Stimulated activated CD8-positive, alpha-beta memory T cell treated with anti-CD3 and anti-CD28 coated beads, Interleukin-15, amount 100 ng/mL, for 1 hour (primary cell): ENCODE measurements at places on chromosomes 11 and 22.

DNA sequence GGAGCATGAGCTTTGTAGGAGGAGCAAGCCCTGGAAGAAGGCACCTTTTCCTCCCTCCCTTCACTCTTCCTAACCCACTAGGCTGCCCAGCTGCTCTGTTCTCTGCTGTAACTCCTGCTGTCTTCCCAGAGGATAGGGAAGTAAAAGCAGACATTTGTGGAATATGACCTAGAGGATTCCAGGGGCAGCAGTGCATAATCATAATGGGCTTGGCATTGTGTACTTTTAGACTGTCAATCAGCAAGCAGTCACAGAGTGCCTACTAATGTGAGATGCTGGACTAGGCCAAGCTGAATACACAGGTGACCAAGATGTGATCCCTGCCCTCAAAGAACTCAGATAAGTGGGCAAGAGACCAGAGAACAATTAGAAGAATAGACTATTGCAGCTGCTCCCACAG is 133.0 kb downstream of the NAV2 start:
- no peak for DNase-seq

DNA sequence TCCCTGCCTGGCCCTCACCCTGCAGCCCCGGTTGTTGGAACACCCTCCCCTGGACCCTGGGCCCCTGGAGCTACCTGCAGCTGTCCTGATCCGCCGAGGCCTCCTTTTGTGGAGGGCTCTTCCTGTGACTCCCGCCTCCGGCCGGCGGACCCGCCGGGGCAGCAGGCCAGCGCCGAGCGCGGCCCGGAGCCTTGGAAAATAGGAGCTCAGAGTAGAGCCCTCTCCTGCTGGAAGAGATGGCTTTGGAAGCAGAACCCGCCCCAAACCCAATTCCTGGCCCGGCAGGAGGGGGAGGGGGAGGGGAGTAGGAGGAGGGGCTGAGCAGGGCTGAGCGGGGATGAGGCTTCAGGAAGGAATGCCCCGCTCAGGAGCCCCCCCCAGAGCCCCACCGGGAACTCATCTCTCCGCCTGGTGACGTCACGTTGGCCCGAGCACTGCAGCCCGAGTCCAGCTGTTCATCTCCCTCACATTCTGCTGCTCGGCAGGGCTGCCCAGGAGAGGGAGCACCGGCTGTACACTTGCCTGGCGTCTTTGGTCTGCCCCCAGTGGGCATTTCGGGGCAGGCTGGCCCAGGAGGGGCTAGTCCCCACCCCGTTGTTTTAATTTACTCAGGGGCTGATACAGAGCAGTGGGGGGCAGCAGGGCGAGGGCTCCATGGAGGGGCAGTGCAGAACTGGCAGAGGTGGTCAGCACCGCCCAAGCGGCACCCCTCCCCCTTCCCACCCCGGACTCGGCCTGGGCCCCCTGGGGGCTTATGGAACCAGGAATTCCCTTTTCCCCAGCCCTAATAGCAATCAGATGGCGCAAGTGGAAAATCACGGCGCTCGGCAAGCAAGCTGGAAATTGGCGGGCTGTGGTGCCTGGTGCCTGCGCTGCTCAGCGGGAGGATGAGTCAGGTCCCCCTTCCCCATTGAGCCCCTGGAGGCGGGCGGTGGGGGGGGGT is at the start of gene MRGPRF:
Gene MRGPRF, minus strand, starts transcription at position 238 of the 943 bp plus-strand sequence. CDS start 3,345 bp downstream, outside the sequence.
- no peak for DNase-seq

DNA sequence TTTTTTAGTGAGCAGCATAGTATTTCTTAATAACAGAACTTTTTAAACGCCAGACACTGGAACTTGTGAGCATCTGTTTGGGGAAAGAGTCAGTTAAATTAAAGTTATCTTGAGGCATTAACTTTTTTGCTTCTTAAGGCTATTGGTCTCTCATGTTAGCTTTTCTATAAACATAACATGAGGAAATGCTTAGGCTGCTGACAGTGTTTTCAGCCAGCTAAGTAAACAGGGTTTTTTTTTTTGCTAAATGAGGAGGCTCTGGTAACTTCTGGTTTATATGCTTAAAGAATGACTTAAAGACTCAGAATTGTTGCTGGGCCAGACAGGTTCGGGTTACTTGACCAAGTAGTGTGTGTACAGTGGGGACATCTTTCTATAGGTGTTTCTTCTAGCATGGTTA is 95.8 kb upstream of the ALKBH3 start:
- no peak for DNase-seq

- no peak for DNase-seq
Observed at GRCh38 chr11:2260491-2261364, 9.7 kb downstream of the ASCL2 start.

GRCh38 chr22:38834215-38834953 is 9.4 kb downstream of the NPTXR start:
- DNase-seq = no peak

- DNase-seq = no peak
Observed at GRCh38 chr11:75513250-75513649, 12.5 kb downstream of the GDPD5 start.

- no peak for DNase-seq
Observed at GRCh38 chr22:30325065-30325720, 1.5 kb downstream of the TBC1D10A start.

DNA sequence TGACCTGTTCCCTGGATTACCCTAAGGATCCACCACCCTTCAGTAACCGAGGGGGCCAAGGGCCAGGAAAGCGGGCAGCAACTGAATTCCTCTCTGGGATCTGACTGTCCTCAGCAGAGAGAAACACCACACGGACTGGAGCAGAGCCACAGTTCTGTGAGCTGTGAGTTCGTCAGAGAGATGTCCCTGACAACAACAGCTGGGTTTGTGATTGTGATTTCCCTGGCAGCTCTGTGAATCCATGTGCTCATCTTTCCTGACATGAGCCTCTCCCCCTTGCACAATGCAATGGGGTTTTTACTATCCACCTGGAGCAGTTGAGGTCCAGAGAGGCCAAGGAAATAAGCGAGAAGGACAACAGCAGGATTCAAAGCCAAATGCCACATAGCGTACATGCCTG is 69.4 kb upstream of the AMPD3 start:
- no peak for DNase-seq

DNA sequence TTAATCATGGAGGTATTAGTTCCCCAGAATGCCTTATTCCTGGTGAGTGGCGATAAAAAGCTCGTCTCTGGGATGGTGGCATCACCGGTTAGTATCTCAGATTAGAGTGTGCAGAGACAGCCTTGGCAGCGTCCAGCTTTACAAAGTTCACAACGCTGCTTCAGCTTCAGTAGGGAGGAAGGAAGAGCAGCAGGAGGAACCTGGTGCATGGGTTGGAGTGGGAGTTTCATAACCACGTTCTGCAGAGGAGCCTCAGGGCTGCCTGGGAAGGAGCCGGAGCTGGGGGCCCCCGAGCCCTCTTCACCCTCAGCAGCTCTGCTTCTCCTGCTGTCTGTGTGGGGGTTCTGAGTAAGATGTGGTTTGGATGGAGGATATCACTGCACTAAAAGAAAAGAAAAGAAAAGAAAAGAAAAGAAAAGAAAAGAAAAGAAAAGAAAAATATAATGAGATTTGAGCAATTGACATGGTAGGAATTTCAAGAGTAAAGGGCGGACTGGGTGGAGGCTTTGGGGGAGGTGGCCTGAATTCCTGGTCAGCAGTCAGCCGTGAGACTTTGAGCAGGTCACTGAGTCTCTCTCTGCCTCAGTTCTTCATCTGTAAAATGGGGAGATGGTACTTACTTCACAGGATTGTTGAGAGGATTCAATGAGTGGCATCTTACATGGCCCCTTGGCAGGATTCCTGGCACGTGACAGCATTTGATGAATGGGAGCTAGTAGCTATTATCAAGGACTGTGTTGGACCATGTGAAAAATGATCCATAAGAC is 6.5 kb downstream of the ASPHD2 start:
- no peak for DNase-seq

DNA sequence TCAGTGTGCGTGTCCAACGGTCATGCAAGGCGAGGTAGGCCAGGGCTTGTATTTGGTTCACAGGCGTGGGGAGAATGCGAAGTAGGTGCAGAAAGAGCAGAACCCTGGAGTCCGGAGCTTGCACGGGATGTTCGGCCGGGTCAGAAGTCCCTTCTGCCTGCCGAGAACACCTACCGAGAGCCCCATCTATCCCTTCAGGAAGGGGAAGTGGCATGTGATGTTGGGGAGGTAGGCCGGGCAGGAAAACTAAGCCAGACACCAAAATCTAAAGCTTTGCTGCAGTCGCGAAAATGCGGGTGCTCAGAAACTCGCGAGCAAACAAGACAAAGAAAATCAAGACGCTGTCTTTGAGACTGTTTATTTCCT is 435 bp upstream of the TAF6L start:
- DNase-seq = no peak

DNA sequence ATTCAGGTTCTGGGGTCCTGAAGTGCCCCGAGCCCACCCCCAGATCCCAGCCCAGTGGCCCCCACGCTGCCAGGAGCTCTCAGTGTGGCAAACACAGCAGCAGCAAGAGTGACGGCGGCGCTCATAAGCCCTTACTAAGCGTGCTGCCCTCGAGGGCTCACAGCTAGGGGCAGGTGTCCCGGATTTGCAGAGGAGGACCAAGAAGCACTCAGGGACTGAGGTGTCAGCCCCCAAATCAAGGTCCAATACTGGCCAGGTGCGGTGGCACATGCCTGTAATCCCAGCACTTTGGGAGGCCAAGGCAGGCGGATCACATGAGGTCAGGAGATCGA is 25.4 kb downstream of the CELSR1 start:
- no peak for DNase-seq

DNA sequence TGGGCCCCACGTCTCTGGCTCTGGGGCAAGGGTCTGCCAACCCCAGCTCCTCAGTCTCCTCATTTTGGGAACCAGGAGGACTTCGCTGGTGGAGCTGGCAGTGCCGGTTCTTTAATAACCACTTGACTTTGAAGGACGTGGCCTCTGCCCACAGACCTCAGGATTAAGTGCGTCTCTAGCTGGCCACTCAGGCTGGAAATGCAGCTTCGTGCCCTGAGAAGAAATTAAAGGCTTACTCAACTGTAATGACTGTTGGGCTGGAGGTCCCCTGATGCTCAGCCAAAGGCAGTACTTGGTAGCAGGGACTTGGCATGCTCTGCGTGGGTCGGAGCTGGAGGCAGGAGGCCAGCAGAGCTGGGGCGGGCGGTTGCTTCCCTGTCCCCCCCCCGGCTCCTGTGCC is 16.7 kb upstream of the PARVG start:
- DNase-seq = no peak

DNA sequence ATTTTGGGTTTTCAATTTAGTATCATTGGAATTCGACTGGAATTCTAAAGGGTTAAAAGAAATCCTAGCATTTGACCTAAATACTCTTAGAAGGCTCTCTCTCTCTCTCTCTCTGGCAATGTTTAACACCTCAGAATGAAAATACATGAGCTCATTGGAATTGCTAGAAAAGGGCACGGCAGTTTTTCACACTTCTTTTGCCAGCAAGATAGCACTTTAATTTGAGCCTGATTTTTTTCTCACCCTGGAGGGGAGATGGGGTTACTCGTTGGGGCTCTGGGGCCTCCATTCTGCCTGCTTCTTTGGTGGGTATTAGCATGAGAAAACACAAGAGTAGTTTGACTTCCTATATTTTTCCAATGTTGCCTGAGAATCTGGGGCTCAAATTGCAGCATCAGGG is 22.8 kb upstream of the CLMP start:
- DNase-seq = no peak

GRCh38 chr22:42887523-42888507 is 30.7 kb upstream of the ARFGAP3 start:
- DNase-seq = no peak

DNA sequence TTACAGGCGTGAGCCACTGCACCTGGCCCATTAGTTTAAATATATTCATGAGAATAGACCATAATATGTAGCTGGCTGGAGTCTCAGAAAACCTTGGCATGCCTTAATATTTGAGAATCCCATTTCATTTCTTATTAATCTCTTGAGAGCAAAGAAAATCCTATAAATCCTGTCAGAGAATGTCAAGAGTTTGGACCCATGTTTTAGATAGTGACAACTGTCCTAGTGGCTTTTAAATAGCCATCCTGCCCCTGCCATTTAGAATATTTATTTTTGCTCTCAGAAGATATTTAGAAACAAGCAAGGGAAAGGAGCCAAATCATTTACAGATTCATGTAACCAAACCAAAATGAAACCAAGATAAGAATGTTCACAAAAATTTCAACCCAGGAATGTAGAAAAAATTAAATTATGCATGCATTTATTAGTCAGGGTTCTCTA is 107.2 kb downstream of the SWAP70 start:
- no peak for DNase-seq

DNA sequence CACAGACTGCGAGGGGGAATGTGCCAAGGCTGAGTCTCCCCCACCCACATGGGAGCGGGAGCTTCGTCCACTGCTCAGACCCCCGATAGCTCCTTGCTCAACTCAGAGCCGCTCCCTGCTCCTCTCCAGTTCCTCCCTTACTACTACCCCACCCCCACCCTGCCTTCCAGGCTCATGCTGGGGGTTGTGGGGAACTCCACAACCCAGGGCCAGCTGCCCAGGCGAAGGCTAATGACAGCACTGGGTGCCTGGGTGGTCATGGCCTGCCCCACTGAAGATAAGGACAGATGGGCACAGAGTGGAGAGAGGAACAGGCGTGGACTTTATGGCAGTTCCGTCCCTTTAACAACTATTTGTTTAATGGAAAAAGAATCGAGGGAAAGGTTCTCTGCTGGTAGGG is 73.7 kb downstream of the PDE2A start:
- DNase-seq = no peak

- no peak for DNase-seq
Observed at GRCh38 chr11:20111871-20112270, 48.4 kb downstream of the DBX1 start.

DNA sequence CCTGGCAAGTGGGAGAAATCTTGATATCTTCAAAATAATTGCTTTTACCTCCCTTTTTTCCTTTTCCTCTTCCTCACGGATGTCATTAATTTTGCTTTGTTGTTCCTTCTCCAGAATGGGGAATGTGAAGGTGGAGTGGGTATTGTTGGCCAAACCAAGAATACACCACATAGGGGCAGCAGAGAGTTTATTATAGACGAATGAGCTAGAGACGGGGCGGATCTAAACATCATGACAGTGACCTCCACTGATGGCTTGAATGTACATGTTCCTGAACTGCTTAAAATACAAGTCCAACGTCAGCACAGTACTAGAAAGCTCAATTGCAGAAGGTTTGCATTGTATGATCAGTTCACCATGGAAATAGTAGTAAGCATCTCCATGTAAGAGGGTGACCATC is 122.3 kb upstream of the SNX19 start:
- DNase-seq = no peak

- no peak for DNase-seq
Observed at GRCh38 chr22:43474161-43475101, 62.6 kb downstream of the MPPED1 start.

DNA sequence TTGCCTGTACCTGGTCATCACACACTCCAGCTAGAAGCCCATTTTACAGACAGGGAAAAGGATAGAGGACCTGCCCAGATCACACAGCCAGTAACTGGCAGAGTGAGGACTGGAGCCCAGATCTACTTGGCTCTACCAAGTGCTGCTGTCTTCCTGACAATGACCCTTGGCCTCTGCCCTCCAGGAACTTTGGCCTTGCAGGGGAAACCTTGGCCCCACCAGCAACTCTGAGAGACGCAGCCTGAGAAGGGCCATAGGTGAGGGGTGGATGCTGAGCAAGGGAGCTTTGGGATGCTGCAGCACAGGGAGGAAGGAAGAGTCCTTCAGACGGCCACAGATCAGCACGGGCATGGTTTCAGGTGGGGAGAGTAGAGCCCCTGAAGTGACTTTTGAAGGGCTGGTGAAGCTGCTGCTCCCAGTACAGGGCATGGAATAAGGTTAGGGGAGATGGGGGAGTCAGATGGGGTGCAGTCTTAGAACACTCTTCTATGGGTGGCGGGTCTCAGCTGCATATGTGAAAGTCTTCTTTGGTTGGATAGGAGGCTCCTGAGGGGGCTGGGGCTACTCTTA is 2.0 kb upstream of the CAPN5 start:
- DNase-seq = no peak

GRCh38 chr22:28560046-28560742 is 119.4 kb downstream of the TTC28 start:
- no peak for DNase-seq

- DNase-seq = no peak
Observed at GRCh38 chr11:36403661-36404060, 106.4 kb downstream of the TRAF6 start.
